ENCODE measurements at places on chromosomes 13 and 19. TPM values are rescaled to one million over a fixed set of nuclear protein-coding genes. Genes with fewer than 3 reads are reported as not detected.

The PSG6 gene
- total RNA-seq = not detected

The CCNA1 gene
- not detected for total RNA-seq

The CCDC70 gene
- not detected for total RNA-seq

The ZNF112 gene
- 3.9 TPM for total RNA-seq

DNA sequence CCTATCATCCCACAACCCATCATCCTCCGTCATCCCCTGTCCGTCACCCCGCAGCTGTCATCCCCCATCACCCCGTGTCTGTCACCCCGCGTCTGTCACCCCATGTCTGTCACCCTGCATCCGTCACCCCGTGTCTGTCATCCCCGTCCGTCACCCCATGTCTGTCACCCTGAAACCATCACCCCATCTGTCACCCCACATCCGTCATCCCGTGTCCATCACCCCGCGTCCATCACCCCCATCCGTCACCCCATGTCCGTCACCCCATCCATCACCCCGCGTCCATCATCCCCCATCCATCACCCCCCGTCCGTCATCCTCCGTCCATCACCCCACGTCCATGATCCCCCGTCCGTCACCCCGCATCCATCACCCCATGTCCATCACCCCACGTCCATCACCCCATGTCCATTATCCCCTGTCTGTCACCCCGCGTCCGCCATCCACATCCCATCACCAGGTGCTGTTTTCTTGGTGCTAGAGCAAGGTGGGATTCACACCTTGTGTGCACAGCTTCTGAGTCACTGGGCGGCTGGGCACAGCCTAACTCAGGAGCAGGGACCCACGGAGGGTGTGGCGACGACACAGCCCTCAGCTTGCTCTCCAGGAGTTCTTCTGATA lies 24.2 kb downstream of the RASA3 start:
- peak; percentile 34 for DNase-seq

GRCh38 chr19:12786141-12786870 lies 5.0 kb upstream of the JUNB start:
- DNase-seq = peak; percentile 92

- DNase-seq = no peak
Observed at GRCh38 chr19:7993560-7993959, 11.9 kb downstream of the ELAVL1 start.

DNA sequence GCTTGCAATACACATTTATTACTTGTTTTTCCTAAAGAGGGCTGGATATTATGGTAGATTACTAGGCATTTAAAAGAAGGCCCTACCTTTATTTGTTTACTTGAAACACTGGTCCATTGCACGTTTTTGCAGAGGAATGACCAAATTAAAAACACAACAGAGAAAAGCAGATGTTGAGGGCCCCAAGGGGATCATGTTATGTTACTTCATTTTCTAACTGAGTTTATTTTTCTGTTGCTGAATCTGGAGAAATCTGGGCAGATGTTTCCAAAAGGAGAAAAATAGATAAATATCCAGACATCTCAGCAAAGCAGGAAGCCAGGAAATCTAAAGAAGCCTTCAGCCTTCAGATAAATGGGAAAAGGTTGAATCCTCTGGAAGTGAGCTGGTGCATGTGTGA lies 353.0 kb downstream of the NDFIP2 start:
- no peak for DNase-seq

GRCh38 chr13:56187331-56187730 lies 953.4 kb upstream of the PRR20A start:
- DNase-seq = no peak

DNA sequence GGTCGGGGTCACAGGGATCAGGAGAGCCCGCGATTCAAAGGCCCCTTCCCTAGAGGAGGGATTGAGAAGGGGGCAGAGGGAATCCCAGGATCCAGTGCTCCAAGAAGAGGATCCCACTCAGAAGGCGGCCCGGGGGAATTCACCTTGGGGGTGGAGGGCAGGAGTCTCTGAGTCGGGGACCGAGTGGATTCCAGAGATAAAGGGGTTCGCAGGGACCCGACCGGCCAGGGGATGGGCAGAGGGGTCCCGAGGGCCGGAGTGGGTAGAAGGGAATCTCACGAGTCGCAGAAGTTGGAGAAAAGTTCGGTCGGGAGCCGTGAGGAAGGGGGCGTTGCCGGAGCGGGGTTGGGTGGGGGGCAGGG lies 261 bp downstream of the PRKD2 start:
- DNase-seq = no peak
